ENCODE measurements at places on chromosomes 11 and 22.

DNA sequence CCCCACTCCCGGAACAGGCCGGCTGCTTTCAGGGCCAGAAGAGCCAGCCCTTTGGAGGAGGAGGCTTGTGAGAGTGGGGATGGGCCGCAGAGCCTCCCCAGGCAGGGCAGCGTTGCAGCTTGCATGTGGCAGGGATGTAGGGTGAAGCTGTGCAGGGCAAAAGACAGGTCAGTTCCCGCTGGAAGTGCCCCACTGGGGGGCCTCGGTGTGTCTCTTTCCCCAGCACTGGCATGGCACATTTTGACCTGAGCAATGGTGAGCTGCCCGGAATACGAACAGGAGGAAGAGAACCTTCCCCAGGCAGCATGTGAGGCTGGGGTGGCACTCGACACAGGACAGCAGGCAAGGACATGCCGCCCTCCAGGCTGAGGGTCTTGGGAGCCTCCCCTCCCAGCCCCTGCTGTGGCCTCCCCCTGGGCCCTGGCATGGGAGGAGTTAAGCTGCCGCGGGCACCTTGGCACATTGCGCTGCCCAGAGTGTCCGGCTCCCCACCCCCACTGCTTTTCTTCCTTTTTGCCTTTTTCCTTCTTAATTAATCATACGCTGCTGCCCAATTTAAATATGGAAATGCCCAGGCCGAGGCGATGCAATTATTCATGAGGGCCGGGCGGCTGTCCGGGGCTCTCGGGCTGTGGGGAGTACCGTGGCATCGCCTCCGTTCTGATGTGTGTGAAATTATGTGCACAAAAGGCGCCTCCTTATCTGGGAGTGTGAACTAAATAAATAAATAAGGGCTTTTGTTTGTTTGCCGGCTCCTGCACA lies 76.0 kb upstream of the WNT7B start:
- DNase-seq = no peak

GRCh38 chr22:45905924-45906865 lies 70.8 kb downstream of the WNT7B start:
- DNase-seq = no peak

- no peak for DNase-seq
Observed at GRCh38 chr11:131767421-131767820, 397.0 kb downstream of the NTM start.

GRCh38 chr11:79412761-79413160 lies 28.1 kb downstream of the TENM4 start:
- no peak for DNase-seq

DNA sequence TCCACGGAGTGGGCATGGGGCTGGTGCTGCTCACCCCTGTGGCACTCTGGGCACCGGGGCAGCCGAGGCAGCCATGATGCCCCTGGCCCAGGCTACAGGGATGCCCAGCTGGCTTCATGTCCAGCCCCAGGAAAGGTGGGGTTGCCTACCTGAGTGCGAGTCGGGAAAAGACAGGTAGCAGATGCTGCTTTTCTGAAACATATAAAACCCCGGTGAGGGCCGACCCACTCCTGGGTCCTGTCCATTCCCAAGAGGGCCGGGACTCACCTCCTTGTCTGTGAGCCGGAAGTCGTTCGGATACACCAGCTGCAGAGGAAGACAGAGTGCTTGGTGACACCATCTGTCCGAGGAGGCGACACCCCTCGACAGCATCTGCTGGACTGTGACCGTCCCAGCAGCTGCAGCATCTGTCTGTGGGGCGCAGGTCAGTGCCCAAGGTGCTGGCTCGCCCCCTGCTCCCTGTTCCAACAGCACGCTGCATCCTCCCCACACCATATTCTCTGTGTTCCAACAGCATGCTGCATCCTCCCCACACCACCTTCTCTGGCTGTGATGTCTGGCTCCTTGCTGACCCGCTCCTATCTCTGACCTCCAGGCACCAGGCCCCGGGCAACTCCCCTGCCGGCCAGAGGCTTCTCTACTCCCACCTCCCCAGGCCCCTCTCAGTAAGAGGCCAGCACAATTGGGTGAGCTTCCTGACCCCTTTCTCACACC lies 8.0 kb downstream of the DENND6B start:
- DNase-seq = no peak

GRCh38 chr11:2685051-2685450 lies 14.7 kb downstream of the KCNQ1OT1 start:
- DNase-seq = no peak
